ENCODE measurements at places on chromosomes 6 and 20.

DNA sequence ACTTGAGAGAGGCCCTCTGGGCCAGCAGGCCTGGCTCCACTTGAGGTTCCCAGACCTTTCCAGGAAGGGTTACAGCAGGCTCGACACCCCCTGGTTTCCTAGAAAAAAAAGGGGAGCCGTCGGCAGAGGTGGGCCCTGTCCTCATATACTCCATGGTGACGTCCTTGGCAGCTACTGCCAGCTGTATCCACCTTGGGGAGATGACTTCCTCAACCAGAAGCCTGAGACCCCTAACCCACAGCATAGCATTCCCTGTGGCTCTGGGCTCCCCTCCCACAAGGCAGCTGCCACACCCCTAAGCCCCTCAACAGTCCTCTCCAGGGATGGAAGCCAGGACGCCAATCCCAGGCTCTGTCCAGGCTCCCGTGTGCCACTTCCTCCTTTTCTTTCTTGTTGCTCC, 294.8 kb downstream of the CDC5L start:
- no peak for DNase-seq

GRCh38 chr6:158645064-158646022, 800 bp upstream of the DYNLT1 start:
- DNase-seq = no peak

GRCh38 chr6:136751522-136751956, 40.7 kb downstream of the MAP3K5 start:
- DNase-seq = no peak

GRCh38 chr20:51249215-51249614, 226.3 kb upstream of the KCNG1 start:
- DNase-seq = no peak

GRCh38 chr6:33390767-33391277, 801 bp upstream of the KIFC1 start:
- no peak for DNase-seq

DNA sequence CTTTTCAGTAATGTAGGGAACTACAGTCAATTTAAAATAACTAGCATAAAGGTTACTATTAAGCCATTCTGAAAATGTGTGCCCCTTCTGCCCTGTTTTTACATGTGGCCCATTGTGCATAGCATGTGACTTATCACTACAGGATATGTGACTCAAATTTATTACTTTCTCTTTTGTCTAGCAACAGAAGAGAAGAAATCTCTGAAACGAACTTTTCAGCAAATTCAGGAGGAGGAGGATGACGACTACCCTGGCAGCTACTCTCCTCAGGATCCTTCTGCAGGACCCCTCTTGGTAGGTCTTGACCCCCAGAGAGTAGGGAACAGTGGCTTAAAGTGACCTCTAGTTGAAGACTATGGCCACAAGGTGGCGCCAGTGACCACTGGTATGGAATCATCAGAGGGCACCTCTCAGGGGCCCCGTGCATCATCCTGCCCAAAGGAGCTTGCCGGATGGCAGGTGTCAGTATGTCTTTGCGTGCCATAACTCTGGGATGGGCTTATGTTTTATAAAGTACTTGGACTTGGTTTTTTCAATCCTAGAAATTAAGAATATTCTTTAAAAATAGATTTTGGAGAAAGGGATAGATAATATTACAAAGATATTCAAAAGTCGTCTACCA, 23.9 kb downstream of the RPRD1B start:
- peak; percentile 53 for DNase-seq

GRCh38 chr6:123967905-123968304, 164.2 kb downstream of the NKAIN2 start:
- DNase-seq = no peak

DNA sequence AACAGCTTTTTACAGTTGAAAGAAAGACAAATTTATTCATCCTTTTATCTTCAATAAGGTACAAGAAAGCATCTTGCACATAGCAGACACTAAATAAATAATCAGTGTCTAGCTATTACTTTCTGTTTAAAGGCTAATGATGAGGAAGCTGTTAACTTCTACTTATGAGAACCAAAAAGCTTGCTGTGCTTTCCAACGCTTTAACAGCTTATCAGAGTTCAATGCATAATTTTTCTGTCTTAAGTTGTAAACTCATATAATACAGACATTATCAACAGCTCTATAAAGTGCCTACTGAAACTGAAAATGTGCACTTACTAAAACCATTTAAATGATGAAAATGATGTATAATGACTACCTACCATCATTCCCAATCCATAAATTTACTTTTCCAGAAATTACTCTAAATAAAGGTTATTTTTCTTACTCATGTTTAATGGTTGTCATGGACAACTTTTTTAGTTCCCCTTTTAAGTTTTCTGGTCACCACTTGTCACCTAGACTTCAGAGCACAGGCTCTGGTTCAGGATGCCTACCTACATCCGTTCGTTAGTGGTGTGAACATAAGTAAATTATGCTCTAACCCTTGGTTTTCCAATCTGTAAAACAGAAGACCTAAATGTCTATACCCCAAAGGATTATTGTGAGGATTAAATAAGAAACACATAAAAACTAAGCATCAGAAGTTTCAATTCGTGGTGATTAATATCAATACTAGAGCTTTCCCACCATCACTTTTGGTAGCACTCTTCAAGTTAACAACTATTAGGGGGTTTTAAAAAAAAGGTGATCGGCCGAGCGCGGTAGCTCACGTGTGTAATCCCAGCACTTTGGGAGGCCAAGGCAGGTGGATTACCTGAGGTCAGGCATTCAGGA, 8.0 kb downstream of the PNISR start:
- no peak for DNase-seq

DNA sequence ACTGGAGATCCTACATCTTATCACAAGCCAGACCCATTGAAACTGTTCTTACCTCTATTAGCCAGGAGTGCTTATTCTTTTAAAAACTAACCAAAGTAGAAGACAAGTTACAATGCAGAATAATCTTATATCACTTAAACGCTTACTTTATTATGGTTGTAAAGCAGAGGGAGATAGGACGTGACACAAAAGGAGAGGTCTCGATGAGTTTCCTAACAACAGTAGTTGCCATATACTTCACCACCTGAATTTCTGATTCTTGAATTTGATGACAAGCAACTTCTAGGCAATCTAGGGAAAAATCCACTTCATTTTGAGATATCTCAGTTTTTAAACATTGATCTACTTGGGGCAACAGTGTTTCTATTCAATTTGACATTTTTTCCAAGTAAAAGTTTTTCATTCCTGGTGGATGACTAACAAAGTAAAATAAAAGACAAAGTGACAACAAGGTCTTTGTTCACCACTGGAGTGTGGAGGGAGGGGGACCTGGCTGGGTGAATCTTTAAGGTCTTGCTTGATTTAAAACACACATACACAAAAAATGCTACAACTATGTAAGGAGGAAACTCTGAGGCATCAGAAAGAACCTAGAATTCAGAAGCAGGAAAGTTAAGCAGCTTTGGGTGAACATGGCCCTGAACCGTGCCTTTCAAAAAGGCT, 110.9 kb downstream of the SMLR1 start:
- DNase-seq = no peak

GRCh38 chr6:36432151-36432671, 10.4 kb downstream of the PXT1 start:
- no peak for DNase-seq

DNA sequence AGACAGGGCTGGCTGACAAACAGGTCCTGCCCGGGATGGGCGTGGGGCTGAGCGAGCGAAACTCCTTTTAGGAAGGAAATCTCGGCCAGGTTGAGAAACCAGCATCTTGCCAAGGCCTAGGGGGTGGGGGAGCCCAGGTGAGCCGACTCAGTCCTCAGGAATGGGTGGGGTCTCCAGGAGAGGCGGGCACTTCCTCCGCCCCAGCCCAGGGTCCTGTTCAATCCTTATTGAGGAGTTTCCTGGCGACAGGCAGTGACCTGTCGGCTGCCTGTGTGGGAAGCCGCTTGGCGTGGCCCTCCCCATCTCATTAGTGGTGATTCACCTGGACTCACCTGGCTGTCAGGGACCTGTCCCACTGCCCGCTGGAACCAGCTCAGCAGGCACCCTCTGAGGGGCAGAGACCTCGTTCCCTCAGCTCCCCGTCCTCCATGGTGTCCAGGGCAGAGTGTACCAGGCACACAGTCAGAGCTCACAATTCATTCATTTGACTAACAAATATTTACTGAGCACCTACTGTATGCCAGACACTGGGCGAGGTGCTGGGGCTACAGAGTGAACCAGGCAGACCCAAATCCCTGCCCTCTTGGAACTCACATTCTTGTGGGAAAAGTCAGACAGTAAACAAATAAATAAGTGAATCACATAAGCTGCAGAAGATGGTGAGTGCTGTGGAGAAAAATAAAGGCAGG, 51.1 kb downstream of the FGD2 start:
- no peak for DNase-seq

DNA sequence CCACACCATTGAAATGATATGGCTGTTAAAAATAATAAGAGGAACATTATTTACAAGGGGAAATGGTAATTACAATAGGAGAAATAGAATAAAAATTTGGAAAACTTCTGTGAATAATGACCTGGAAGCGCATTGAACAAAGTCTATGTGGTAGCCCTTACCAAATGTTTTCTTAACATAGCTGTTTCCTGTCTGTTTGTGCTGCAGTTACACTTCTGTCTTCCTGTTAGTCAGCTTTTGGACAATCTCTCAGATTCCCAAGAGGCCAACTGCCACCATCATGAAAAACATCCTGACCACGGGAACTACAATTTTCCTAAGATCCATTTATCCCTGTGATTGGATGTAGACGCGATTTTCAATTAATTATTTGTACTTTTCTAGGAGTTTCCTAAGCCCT, 754.4 kb upstream of the MARCKS start:
- DNase-seq = no peak

GRCh38 chr6:166678426-166678825, 51.4 kb upstream of the RPS6KA2 start:
- no peak for DNase-seq

- DNase-seq = no peak
Measured at GRCh38 chr6:139879823-139880356, 505.4 kb upstream of the CITED2 start.

GRCh38 chr20:38196076-38196475, 31.0 kb upstream of the TGM2 start:
- DNase-seq = no peak

DNA sequence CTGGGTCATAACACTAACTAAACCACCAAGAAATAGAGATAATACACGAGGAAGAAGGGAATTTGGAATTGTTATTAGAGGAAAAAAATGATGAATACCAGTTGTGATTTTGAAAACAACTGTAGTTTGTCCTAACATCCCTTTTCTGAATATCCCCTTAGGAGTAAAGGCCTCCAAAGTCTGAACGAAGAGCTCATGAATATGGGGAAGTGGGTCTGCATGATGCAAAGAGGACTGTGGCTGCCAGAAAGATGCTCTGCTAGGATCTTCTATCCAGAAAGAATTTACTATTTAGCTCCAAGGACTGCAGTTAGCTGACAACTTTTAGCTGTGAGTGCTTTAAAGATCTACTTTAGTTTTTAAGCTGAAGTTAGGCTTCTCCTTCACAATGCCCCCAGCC, 308.8 kb upstream of the HS3ST5 start:
- DNase-seq = no peak

- no peak for DNase-seq
Measured at GRCh38 chr6:71205336-71205956, 83.2 kb upstream of the OGFRL1 start.

GRCh38 chr20:40646361-40646760, 42.7 kb downstream of the MAFB start:
- DNase-seq = no peak
